SW480 (cell line): ENCODE measurements at places on chromosomes 3 and 15.

DNA sequence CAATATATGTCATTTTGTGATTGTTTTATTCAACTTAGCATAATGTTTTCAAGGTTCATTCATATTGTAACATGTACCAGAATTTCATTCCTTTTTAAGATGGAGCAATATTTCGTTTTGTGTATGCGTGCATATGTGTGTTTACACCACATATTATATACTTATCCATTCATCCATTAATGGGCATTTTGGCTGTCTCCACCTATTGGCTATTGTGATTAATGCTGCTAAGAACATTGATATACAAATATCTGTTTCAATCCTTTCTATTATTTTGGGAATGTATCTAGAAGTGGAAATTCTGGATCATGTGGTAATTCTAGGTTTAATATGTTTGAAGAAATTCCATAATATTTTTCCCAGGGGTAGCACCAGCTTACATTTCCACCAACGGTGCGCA, 403.9 kb upstream of the LMCD1 start:
- DNase-seq, result no peak

DNA sequence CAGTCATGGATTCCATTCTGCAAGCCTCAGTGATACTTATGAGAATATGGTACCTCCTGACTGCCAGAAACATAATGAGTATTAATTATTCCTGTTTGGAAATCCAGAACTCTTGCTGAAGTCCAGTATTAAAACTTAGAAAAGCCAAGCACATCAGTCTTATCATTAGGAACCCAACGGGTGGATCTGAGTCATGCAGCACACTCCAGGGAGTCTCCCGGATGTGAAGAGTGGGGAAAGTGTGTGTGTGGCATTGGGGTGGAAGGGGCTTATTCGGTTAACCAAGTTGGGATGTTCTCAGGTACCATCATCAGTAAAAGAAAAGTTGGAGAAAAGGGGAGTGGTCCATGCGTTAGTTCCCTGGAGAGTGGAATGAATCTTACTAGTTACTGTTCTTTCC, 181.1 kb downstream of the PLCL2 start:
- DNase-seq, result no peak

DNA sequence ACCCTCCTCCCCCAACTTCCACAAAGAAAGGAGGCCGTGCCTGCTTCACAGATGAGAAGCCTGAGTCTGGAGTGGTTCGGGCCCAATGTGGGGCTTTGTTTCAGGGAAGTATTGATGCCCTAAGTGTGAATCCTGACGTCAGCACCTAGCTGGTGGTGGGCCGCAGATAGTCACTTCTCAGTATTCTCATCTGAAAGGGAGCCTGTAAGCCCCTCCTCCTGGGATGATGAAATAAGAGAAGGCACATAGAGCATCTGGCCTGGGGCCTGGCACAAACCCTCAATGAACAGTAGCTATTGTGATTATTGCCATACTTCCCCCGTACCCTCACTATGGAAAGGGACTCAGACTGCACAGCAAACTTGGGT, 24.8 kb downstream of the LINGO1 start:
- no peak for DNase-seq

DNA sequence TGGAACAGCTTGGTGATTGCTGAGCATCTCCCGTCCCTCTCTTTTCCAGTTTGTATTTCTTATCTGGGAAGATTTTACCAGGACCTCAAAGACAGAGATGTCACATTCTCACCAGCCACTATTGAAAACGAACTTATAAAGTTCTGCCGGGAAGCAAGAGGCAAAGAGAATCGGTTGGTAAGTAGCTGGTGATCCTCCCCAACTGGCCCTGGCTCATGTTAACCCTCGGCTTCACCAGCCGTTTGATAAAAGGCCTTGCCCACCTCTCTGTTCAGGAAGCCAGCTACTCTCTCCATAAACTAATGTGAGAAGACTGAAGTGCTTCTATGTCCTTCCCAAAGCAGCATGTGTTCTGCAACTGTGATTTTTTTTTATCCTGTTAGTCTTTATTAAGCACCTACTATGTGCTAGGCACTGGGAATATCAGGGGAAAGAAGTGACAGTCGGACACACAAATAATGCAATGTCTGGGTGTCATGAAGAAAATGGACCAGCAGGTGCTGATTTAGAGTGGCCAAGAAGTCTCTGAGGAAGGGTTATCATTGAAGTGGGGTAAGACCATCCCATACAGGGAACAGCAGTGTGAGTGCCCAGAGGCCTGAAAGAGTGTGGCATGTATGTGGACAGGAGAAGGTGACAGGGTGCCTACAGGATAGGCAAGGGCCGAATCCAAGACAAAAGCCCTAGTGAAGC, 1.2 kb downstream of the MANF start:
- no peak for DNase-seq

DNA sequence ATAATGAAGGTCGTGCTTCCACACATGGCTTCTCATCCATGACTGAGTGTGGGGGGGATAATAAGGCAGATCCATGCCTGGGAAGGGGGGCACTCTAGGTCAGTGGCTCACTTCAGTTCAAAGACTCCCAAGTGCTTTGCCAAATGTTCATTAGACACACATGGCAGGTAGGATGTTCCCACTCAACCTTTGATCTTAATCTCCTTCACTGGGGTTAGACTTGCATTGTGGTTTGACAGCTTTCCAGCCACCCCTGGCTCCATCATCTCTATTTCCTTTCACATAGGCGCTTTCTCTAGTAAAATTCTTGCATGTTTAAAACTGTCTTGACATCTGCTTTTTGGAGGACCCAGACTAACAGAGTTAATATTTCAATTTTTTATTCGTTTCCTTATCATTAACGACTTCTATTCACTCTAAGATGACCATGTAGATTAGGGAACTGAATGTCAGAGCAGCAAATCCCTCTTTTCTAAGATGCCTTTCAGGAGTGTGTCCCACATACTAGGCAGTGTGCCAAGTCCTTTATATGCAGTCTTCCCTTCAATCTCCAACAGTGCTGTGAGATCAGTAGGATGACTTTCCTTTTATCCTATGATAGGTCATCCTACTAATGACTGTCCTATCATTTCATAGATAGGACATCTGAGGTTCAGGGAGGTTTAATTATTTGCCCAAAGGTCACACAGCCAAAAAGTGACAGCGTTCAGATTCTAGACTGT, 57.9 kb downstream of the BTD start:
- DNase-seq, result peak; percentile 79

- DNase-seq, result no peak
Measured at GRCh38 chr15:96087180-96087884, 243.2 kb upstream of the NR2F2 start.

DNA sequence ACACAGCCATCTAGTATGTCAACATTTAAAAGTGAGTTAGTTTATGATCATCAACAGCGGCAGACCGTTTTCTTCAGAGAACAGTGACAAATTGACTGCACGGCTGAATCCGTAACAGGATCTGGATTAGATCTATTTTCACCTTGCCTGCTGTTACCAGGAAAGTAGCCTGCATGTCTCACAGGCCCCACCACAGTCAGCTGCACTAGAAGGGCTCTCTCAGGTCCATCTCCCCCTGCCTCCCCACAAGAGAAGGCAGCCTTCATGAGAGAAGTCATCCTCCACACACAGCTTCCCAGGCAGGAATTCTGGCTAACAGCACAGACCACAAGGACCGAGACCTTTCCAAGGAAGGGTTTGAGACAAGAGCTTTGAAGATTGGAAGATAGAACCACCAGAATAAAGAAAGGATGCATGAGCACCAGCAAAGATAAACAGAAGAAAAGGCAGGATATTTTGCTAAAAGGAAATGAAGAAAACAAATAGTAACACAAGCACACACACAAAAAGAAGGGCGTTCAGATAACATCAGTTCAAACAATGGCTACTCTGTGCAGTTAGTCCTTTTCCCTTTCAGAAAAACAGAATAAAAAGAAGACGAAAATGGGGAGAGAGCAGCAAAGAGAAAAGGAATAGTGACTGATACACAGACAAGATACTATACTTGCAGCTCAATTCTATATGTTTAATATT, 127.5 kb downstream of the SNRK start:
- no peak for DNase-seq

- DNase-seq, result no peak
Measured at GRCh38 chr3:5799398-5799797, 611.9 kb downstream of the EDEM1 start.

- no peak for DNase-seq
Measured at GRCh38 chr3:178561239-178561638, 25.0 kb downstream of the KCNMB2 start.

GRCh38 chr3:64327100-64327804, 102.0 kb upstream of the PRICKLE2 start:
- DNase-seq, result no peak

GRCh38 chr15:67841513-67841762, 1.6 kb upstream of the RNU6-1 start:
- no peak for DNase-seq

DNA sequence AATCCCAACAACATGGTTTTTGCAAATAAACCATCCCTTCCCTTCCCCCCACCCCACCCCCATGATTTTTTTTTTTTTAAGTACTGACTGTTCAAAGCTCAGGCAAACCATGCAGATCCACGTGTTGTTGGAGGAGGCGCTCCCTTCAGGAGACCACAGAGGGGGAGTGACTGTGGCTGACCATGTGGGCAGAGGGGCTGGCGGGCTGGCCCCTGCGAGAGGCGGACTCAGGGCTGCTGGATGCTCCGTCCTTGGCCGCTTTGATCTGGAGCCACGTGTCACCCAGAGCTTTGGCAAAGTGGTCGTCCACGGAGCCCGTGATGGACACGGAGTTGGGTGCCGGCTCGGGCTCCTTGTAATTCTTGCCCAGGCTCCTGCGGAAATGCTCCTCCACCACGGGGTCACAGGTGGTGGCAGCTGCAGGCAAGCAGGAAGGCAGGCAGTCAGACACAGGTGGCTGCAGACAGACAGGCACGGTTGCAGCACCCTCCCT, 85.3 kb downstream of the VGLL4 start:
- DNase-seq, result no peak

GRCh38 chr15:51281368-51281967, 56.9 kb downstream of the CYP19A1 start:
- DNase-seq, result peak; percentile 5

GRCh38 chr3:48112813-48113212, 75.4 kb downstream of the CDC25A start:
- DNase-seq, result no peak

- peak; percentile 47 for DNase-seq
Measured at GRCh38 chr15:76197703-76198455, 113.4 kb downstream of the ETFA start.

- DNase-seq, result no peak
Measured at GRCh38 chr3:110754212-110754916, 317.3 kb upstream of the NECTIN3 start.

GRCh38 chr3:154421083-154421482, 8.9 kb downstream of the GPR149 start:
- no peak for DNase-seq

DNA sequence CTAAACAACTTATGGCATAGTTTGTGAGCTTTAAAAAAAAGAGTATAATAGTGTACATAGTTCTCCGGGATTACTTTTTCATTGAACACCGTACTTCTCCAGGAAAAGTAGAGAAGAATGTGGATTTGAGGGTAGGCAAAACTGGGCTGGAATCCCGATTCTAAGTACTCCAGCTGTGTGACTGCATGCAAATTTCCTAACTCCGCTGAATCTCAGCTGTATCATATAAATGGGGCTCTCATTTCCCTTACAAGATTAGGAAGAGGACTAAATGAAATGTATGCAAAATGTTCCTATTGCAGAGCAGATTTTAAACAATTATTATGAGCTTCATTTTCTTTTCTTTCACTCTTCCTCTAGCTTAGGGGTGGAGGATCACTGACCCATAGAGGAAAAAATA, 70.3 kb upstream of the HERC1 start:
- DNase-seq, result no peak

DNA sequence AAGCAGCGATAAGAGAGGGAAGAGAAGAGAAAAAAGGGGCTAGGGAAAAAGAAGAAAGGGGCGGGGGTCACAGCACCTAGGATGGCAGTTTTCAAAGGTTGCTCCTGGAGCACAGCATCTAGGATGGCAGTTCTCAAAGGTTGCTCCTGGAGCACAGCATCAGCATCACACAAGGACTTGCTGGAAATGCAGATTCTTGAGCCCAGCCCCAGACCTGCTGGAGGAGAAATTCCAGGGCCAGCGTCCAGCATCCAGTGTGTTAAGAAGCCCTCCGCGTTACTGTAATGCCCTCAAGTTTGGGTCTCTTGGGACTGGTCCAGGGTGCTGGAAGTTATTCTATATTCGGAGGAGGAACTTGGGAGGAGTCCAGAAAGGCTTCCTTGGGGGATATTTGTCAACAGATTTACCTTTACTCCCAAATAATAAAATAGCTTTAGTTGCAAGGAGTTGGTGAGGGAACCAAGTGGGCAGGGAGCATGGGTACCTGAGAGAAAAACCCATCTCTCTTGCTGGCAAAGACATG, 519.4 kb downstream of the SHQ1 start:
- no peak for DNase-seq

- no peak for DNase-seq
Measured at GRCh38 chr3:191783024-191783423, 322.1 kb downstream of the PYDC2 start.

DNA sequence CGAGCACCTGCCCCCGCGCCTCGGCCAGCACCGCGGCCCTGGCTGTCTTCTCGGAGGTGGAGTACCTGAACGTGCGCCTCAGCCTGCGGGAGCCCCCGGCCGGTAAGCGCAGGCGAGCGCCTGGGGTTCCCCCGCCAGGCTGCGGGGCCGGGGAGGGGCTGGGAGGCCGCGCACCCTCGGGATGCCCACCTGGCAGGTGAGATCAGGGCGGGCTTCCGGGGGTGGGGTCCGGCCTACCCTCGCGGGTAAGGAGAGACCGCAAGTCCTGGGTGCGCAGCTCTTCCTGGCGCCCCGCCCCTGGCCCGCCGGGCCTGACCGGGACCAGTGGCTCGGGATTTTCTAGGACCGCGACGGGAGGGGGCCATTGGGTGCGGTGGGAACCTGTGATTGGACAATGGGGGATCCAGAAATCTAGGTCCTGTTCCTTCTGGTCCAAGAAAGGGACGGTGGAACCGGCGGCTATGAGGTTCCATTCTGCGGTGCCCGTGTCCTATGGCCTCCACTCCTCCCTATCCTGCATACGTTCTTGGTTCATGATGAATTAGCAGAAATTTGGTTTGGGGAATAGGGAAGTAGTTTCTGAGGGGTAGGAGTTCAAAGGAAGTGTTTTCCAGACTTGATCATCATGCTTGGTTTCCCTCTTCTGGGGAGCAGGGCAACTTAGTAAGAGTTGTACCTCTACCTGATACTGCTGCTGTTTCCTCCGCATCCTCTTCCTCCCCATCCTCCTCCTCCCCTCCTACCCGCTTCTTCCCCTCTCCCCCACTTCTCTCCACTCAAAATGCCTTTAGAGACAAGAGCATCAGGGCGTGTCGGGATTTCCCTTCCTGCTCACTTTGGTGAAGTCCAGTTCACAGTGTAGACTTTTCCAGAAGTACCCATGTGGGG, 808 bp downstream of the ARRDC4 start:
- DNase-seq, result peak; percentile 20

- DNase-seq, result no peak
Measured at GRCh38 chr15:63072023-63072650, 29.6 kb downstream of the TPM1 start.

- DNase-seq, result no peak
Measured at GRCh38 chr3:133670525-133670995, 8.8 kb upstream of the TOPBP1 start.

- no peak for DNase-seq
Measured at GRCh38 chr15:87572381-87572910, 684.1 kb downstream of the NTRK3 start.
